Stimulated activated CD4-positive, alpha-beta T cell treated with anti-CD3 and anti-CD28 coated beads, TNF-alpha, amount 100 ng/mL, for 48 hours (primary cell): ENCODE measurements at places on chromosomes 2 and 18.

- DNase-seq: no peak
These were observed 92.8 kb downstream of the AP1S3 start for GRCh38 chr2:223744580-223744979.

- no peak for DNase-seq
These were observed 58.2 kb upstream of the PPM1B start for GRCh38 chr2:44110444-44110843.

DNA sequence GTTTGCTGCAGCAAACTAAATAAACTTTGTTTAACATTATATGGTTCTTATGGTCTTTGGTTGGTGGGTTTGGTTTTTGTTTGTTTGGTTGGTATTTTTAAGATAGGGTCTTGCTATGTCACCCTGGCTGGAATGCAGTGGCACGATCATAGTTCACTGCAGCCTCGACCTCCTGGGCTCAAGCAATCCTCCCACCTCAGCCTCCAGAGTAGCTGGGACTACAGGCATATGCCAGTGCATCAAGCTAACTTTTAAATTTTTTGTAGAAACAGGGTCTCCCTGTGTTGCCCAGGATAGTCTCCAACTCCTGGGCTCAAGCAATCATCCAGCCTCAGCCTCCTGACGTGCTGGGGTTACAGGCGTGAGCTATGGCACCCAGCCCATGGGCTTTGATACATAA lies 7.1 kb upstream of the RPRD1A start:
- no peak for DNase-seq

GRCh38 chr2:226002438-226002837 lies 602.9 kb downstream of the NYAP2 start:
- DNase-seq: no peak

- no peak for DNase-seq
These were observed 910.4 kb upstream of the GYPC start for GRCh38 chr2:125745514-125745913.

DNA sequence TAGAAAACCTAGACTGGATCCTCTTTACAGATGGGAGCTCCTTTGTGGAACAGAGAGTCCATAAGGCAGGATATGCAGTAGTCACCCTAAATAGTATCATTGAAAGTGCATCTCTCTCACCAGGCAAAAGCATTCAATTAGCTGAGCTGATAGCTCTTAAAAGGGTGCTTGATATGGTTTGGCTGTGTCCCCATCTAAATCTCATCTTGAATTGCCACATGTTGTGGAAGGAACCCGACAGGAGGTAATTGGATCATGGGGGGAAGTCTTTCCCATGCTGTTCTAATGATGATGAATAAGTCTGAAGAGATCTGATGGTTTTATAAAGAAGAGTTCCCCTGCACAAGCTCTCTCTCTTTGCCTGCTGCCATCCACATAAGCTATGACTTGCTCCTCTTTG lies 96.2 kb upstream of the RMP24 start:
- DNase-seq: no peak

- no peak for DNase-seq
These were observed 178.8 kb downstream of the RPRM start for GRCh38 chr2:153299809-153300208.

DNA sequence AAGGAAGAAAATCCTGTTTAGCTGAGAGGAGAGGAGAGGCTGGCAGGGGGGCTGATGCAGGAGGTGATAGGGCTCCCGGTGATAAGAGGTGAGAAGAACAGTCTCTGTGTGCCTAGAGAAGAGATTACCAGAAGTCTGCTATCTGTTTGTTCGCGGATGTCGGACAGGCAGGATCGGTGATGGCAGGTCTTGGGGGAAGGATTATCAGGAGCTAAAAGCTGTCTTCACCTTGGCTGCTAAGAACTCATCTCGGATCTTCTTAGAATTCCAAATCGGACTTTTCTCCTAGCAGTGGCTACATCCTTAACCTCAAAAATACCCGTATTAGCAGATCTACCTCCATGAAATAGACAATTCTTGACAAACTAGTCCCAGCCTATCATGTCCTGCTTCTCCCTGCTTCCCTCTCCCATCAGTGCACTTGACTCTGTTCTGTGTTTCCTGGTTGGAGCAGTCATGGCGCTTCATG lies 282.1 kb upstream of the TRIB2 start:
- DNase-seq: no peak

DNA sequence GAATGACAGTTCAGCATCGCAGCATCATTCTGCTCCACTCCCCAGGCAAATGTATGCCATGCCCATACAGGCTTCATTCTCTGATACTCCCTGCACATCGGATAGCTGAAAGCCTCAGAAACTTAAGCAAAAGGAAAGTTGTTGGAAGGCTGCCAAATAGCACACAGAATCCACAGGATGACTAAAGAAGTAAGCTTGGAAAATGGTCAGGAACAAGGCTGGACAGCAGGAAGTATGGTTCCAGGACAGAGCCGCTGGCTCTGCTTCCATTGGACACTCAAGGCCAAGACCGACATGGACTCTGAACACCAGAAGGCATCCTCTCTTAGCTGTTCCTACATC lies 256.5 kb downstream of the CDH20 start:
- DNase-seq: no peak

DNA sequence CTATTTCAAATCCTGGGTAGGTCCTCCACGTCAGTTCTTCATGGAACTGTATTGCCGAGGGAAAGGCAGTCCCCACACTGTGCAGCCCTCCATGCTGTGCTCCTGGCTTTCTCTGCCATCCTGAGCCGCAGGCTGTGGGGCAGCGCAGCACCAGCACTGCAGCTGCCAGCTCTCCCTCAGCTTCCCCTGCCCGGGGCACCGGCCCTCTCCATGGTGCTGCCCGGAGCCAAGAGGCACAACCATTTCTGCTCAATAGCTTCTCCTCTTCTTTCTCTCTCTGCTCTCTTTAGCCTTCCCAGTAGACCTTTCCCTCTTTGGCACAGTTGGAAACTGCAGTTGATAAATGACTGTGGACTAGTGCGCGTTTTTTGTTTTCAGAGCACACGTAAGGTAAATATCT lies 12.1 kb downstream of the ANKRD23 start:
- no peak for DNase-seq

- DNase-seq: no peak
These were observed 309.0 kb downstream of the CMPK2 start for GRCh38 chr2:6556755-6557154.

DNA sequence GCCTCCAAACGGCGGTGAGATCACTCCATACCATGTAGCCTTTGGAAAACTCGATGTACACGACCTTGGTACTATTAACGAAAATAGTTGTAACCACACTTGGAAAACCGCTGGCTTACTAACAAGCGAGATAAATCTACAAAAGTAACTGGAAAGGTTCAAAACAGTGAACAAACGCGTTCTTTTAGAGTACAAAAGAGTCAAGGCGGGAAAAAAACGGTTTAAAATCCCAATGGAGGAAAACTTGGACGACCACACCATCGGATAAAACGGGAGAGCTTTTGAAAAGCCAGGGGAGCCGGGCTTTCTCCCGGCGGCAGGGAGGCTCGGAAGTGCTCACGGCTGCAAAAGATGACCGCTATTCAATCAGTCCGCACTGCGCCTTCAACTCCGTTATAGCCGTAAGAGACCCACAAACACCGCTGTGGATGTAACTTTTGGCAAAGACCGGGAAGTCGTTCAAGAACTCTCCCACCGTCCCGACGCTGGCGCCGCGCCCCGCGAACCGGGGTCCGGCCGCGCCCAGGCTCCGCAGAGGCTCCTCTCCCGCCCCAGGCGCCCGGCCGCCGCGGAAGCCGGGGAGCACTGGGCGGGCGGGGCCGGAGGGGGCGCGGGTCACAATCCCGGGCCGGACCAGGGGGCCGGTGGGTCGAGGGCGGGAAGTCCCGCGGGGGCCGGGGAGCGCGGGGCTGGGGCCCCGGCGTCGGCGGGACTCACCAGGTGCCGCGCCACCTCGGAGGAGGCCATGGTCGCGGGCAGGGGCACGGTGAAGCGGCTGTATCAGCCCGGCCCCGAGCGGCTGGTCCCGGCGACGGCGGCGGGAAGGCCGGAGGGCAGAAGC lies 465 bp downstream of the SEPTIN10 start:
- DNase-seq: no peak

DNA sequence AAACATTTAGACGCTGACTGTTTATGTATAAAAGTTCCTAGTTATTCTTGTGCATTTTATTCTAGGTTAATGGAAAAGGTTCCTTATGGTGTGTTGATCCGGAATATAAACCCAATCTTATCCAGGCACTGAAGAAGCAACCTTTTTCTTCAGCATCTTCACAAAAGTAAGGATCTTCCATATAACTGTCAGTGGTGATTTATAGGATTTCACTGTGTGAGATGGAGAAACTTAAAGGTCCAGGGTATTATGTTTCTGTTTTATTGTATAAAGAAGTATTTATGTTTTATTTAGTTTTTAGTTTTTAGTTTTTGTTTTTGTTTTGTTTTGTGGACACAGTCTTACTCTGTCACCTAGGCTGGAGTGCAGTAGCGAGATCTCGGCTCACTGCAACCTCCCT lies 171.0 kb upstream of the STON1 start:
- no peak for DNase-seq

DNA sequence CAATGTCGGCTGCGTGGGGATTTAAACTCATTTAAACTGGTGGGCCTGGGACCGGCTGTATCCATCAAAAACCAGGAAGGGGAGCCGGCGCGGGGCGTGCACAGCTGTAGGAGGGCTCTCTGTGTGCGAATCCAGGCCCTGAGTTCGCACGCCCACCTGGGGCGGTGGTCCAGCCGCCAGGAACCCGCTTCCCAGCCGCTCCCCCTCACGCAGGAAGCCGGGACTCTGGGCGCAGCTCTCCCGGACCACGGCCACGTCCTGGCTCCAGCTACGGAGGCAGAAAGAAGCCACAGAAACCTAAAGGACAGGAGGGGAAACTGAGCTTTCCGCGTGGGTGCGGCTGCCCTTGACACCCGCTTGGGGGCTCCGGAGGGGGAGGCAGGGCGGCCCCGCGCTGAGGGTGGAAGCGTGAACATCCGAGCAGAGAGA lies 80.6 kb downstream of the GFPT1 start:
- DNase-seq: no peak

GRCh38 chr2:73907840-73908452 lies 15.1 kb downstream of the ACTG2 start:
- DNase-seq: no peak

DNA sequence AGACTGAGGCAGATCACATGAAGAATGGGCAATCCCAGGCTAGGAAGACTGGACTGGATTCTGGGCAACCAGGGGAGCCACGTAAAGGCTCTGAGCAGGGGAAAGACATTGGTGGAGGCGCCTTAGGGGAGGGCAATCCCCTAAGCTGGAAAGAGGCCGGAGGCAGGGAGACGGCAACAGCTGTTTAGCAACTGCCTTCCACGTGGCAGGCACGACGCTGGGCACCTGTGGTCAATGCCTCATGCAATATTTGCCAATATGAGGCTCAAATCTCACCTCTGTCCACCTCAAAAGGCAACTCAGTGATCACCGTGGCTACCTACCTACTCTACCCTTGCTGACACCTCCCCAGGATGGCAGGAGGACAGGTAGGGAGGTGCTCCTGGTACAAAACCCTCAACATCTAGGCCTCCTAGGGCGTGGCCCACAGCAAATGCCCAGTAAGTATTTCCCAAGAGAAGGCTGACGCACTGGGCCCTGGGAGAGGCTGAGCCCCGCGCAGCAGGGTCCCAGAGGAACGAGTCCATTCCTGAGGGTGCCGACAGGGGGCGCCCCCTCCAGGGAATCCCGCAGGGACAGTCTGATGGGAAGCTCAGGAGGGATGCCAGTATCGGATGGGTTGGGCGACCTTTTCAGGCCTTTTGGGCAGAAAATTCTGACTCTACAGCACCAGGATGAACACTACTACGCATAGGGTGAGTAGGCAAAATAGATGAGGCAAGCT lies 8.9 kb downstream of the BOLA3 start:
- no peak for DNase-seq

- DNase-seq: no peak
These were observed 61.8 kb upstream of the STK17B start for GRCh38 chr2:196233021-196233804.

DNA sequence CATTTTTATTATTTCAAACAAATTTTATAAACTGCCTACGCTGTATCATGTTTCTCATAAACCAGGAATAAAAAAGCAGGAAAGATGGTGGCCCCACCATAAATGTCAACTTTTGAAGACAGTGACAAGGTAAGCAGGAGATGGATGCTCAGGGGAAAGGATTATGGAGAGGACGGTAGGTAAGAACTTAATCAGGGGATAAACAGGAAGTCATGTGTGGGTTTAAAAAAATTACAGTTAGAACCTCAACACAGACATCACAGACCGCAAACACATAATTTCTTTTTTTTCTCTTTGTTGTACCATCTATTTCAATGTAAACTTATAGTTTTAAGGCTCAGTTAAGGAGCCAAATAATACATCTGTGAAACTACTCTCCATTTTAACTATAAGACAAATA lies 575.2 kb upstream of the SLC8A1 start:
- DNase-seq: no peak

- DNase-seq: no peak
These were observed 23.2 kb upstream of the SLC35F6 start for GRCh38 chr2:26740890-26741302.

DNA sequence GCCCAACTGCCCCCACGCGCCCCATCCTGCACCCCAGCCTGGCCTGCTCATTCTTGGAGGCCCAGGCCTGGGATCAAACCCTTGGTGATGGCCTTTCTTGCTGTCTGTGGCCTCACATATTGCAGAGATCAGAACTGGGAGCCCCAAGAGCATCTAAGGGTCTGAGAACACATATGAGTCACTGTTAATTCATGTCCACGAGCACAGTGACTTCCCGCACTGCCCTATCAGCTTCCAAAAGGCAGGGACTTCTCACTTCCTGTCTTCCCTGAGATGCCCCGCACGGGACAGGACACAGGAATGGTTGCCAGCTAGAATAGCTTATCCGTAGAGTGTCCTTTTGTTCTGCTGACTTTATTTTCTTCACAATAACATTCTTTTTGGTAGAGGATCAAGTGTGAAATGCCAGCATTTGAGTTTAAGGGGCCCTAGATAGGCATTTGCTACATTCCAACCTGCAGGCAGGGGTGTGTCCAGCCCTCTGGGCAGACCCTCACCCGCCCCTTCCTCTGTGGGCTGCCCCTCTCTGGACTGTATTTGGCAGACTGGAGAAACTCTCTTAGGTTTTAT lies 21.1 kb upstream of the CELF4 start:
- DNase-seq: no peak

- DNase-seq: no peak
These were observed 43.8 kb downstream of the CYBRD1 start for GRCh38 chr2:171566057-171566456.

GRCh38 chr2:46007412-46007811 lies 289.8 kb upstream of the EPAS1 start:
- DNase-seq: no peak

DNA sequence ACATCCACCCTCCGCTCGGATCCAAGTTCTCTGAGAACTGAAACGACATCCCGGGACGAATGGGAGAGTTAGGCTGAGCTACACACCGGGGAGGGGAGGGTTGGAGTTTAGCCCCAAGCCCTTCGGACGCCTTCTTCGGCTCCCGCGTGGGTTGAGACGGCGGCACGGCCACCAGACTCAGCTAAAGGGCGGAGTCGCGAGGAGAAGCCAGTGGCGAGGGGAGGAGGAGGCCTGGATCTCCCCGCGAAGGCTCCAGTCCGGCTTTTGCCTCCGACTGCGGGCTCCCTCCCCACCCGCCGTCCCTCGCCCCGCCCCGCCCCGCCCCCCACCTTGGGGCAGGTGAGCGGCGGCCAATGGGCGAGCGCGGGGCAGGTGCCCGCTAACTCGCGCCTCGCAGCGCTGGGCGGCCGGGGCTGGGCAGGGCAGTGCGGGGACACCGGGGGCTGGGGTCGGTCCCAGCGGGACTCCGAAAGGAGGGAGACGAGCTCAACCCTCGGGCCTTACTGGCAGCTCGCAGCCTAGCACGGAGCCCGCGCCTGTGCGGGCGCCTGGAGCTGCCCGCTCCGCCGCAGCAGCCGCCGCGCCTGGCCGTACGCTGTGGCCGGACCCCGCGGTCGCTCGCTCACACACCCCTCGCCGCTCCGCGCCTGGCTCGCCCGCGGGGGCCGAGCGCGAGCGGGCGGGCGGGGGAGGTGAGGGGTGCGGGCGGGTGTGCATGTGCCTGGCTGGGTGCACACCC lies at the start of gene EMX1:
EMX1 (plus strand) TSS at position 382 of the 739 bp plus-strand sequence; CDS start at position 716, 334 bp downstream.
- DNase-seq: no peak
